ENCODE measurements at places on chromosomes 2 and 18.

DNA sequence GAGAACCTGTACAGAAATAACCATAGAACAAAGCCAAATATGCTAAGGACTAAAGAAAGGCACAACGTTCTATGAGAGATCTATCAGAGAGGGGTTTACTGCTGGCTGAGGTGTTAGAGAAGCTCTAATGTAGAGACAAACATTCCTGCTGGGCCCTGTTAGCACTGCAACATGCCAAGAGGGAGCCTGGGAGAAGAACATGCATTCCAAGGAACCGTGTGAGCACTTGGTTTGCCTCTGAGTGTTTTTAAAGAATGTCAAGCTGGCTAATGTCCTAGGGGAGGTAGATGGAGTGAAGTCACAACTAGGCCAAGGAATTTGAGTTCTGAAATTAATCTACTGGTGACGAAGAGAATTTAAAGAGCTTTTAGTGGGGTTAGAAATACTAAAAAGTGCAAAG, 384.3 kb upstream of the LYPD1 start:
- DNase-seq = no peak

- peak; percentile 74 for DNase-seq
These were observed 10.1 kb downstream of the SRSF7 start for GRCh38 chr2:38740851-38741731.

DNA sequence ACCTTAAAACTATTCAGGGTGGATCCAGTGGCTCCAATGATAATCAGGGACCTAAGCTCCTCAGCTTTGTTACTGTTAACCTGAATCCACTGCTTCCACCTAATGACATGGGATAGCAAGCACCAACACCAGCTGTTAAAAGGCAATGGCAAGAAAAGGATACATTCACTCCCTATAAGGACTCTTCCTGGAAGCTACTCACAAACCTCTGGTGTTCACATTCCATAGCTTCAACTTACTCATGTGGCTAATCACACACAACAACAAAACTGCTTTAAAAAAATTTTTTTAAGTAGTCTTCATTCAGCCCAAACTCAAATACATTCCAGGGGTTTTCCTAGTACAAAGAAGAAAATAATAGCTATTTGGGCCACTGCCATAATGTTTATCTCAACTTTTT, 24.5 kb downstream of the ROCK2 start:
- no peak for DNase-seq

- DNase-seq = peak; percentile 74
These were observed 504.2 kb downstream of the ZEB2 start for GRCh38 chr2:144015655-144016245.

DNA sequence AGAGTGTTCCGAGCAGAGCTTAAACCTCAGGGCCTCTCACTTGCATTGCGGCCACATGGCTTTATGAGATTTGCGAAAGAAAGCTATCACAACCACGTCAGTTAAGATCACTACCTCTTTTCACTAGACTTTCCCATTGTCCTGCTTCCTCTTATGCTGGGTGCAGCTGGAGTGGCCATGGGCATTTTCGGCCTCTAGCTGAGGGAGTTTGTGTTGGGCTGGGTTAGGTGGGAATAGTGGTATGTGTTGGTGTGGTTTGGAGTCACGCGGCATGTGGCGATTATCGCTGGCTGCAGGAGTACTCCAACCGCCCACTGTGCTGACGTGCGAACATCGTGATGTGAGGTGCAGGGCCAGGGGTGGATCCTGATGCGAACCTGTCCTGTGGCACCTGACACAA, 27.1 kb downstream of the RALB start:
- DNase-seq = no peak

- DNase-seq = no peak
These were observed 206.9 kb upstream of the SPRED2 start for GRCh38 chr2:65639156-65639864.

GRCh38 chr2:168525716-168526446, 69.8 kb downstream of the CERS6 start:
- DNase-seq = no peak

DNA sequence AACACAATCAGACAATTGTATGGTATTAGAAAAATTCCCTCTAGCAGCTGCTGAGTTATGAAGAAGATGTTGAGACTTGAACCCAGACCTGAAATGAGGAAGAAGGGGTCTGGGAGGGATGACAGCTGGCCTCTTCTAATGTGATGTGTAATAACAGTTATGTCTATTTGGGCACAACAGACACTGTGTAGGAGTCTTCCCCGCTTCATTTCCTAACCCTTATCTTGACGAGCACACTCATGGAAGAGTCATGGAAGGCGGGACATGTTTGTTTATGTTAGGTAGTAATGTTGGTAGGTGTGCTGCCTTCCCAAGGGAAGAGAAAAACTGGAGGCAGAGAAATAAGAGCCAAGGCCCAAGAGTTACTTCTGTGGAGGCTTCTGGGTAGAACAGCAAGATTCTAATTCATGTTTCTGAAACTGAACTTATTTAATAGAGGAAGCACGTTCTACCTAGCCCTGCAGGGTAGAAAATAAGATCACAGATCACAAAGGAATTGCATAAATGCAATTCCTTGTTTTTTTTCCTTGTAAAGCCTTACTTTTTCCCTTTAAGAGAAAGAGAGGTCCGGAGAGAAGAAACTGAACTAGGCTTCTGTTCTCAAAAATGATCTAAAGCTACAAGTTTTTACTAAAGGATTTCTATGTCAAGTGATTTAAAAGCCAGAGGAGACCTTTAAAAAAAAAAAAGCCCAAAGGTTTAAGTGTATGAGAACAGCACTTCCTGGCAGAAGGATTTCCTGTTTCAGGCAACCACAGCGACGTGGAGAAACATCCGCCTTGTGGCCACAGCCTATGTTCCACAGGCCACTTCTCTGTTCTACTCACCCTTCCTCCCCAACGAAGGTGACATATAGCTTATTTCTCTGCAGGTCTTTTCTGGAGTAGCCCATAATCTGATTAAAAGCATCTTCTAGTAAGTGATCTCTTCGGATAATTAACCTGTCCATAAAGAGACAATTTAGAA, 68.5 kb upstream of the STK17B start:
- DNase-seq = peak; percentile 30

DNA sequence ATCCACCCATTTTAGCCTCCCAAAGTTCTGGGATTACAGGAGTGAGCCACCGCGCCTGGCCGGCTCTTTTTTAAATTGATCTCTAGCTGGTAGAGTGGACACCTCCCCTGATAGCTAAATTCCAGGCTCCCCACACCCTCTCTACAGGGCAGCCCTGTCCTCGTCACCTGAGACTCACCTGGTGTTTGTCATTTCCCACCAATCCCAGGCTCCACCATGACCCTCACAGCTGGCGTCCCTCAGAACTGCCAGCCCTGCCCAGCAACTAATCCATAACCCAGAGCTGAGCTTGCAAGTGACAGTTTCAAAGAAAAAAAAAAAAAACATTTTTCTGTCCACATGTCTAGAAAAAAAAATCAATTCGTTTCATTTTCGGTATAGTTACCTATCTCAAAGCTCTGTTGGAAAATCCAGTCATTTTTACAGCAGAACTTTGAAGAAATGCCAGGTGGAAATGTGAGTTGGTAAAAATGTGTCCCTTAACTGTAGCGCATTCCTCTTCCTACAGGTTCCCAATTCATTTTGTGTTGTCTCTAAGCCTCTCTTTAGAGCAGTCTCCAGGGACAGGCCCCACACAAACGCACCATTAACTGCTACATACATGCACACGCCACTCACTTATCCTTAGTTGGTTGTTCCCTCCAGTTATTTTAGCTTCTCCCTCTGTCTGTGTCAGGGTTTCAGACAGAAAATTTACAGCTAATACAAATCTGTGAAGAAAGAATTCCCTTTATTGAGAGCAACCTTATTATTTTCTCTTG, 294.7 kb downstream of the FBXO15 start:
- DNase-seq = no peak

- DNase-seq = no peak
These were observed 193.7 kb downstream of the INO80D start for GRCh38 chr2:205892251-205892655.

GRCh38 chr2:184589261-184589660, 9.1 kb upstream of the ZNF804A start:
- no peak for DNase-seq

Data from RKO (cell line).